ENCODE measurements at places on chromosomes 1 and 21. TPM values are rescaled to one million over a fixed set of nuclear protein-coding genes. Genes with fewer than 3 reads are reported as not detected.

OR2M3 gene
- 0.24 TPM for total RNA-seq

TRNAU1AP gene
- total RNA-seq: 22.5 TPM

PAQR6 gene
- total RNA-seq: 8.0 TPM

CD247 gene
- 0.47 TPM for total RNA-seq

TNFAIP8L2 gene
- total RNA-seq: 0.55 TPM

MYOG gene
- total RNA-seq: 0.47 TPM

S100A8 gene
- 1.3 TPM for total RNA-seq

TTLL7 gene
- total RNA-seq: 22.4 TPM

EPHA8 gene
- 6.0 TPM for total RNA-seq

CLIC6 gene
- 0.37 TPM for total RNA-seq

HUNK gene
- 7.6 TPM for total RNA-seq

TRIM45 gene
- 19.4 TPM for total RNA-seq

C1orf210 gene
- 0.25 TPM for total RNA-seq

NBPF4 gene
- 2.5 TPM for total RNA-seq

AGT gene
- 3.3 TPM for total RNA-seq

S100A2 gene
- 9.6 TPM for total RNA-seq

HCRTR1 gene
- 0.19 TPM for total RNA-seq

LAX1 gene
- 0.37 TPM for total RNA-seq

RAB7B gene
- total RNA-seq: 1.7 TPM

KRTAP15-1 gene
- total RNA-seq: not detected

MCOLN3 gene
- total RNA-seq: 5.1 TPM

C1QC gene
- 8.6 TPM for total RNA-seq

DCST2 gene
- total RNA-seq: 14.4 TPM

FCAMR gene
- 0.31 TPM for total RNA-seq

CD1C gene
- 1.2 TPM for total RNA-seq

HNRNPCL2 gene
- not detected for total RNA-seq

HHIPL2 gene
- total RNA-seq: 6.0 TPM

ZSWIM5 gene
- 13.7 TPM for total RNA-seq

HSPB7 gene
- total RNA-seq: 11.7 TPM

TMEM50B gene
- total RNA-seq: 115 TPM

CA6 gene
- total RNA-seq: 0.68 TPM

FAM3B gene
- 4.9 TPM for total RNA-seq

RHOU gene
- total RNA-seq: 31.0 TPM

F13B gene
- 0.31 TPM for total RNA-seq

PYHIN1 gene
- total RNA-seq: 0.56 TPM

PIGR gene
- total RNA-seq: not detected

CD52 gene
- total RNA-seq: 3.0 TPM

KCNK2 gene
- 0.71 TPM for total RNA-seq

TMEM59 gene
- 209 TPM for total RNA-seq

SYNC gene
- total RNA-seq: 9.0 TPM

CRYAA gene
- 0.31 TPM for total RNA-seq
